Activated naive CD4-positive, alpha-beta T cell (primary cell): ENCODE measurements at places on chromosomes 3 and 15.

DNA sequence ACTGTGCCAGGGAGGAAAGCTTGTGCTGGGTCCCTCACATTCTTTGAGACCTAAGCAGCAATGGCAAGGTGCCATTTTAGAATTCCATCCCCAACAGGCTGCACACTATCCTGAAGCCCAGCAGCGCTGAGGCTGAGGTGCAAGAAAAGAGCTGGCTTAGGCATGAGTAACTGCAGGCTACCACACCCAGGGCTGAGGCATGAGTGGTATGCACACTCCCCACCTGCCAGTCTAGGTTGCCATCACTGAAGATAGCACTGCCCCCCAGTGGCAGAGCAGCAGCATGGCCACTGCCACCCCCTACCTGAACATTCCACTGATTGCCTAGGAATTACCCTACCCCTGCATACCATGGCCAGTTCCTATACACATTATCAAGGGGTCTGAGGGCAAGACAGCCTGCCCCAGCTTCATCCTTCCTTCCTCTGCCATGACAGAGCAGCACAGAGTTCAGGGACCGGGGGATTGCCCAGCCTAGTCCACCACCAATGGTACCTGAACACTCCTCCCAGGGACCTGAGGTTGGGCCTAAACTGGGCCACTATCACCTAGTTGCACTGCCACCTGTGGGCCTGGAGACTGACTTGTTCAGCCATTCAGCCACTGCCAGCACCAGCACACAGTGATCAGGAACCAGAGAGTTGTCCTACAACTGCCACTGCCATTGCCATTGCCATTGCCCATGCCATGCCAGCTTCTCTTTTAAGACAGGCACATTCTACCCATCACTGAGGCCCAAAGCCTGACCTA lies 129.8 kb downstream of the SATB1 start:
- no peak for DNase-seq

GRCh38 chr3:143847787-143848631 lies at the start of gene SLC9A9:
TSS of gene SLC9A9 (minus strand) at chr3:143848468. CDS start at chr3:143848322, 146 bp downstream.
- DNase-seq = no peak

GRCh38 chr3:43624619-43625305 lies 3.0 kb upstream of the ANO10 start:
- no peak for DNase-seq

GRCh38 chr3:39819899-39820298 lies 10.5 kb downstream of the MYRIP start:
- DNase-seq = no peak

DNA sequence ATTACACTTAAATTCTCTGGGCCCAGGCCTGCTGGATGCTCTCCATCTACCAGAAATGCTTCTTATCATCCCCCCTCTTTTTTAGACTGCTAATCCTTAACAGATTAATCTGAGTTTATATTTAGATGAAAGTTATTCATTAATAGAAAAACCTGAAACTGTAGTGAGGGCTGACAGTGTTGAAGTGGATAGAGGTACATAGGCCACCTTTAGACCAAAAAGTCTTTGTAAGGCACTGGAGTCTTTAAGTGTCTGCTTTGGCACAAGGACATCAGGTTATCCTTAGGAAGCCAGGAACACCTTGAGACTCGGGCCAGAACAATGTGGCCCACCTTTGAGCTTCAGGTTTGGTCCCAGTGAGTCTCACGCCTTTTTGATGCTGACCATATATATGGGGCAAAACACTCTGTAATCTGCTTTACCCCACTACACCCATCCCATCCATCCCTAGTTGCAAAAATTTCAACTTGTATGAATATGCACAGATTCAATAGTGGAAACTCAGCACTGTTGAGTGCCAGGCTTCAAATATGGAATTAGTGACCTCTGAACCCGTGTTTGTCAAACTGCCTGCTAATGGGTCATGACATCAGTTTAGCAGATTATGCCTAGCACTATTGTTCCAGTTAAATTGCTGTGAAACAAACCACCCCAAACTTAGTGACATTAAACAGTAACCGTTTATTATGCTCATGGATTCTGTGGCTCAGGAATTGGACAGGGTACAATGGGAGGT lies 44.0 kb downstream of the PDE8A start:
- DNase-seq = no peak

- DNase-seq = no peak
Observed at GRCh38 chr15:72339777-72340177, 19.8 kb upstream of the CELF6 start.

DNA sequence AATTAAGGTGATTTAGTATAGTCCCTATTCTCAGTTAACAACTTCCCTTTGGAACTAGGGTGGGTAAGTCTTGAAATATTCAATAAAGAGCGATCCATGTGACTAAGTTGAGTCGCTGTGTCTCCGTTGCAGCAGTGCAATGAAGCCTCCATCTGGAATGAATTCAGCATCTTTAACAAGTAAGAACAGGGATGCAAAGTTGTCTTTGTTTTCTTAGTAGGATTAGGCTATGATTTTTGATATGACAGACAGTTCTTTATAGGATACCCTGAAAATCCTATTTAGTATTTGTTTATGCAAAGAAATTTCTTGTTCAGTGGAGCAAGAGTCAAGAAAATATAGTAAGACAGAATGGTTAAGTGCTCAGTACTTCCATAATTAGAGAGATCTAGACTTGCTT lies 52.7 kb downstream of the RBMS3 start:
- DNase-seq = no peak

DNA sequence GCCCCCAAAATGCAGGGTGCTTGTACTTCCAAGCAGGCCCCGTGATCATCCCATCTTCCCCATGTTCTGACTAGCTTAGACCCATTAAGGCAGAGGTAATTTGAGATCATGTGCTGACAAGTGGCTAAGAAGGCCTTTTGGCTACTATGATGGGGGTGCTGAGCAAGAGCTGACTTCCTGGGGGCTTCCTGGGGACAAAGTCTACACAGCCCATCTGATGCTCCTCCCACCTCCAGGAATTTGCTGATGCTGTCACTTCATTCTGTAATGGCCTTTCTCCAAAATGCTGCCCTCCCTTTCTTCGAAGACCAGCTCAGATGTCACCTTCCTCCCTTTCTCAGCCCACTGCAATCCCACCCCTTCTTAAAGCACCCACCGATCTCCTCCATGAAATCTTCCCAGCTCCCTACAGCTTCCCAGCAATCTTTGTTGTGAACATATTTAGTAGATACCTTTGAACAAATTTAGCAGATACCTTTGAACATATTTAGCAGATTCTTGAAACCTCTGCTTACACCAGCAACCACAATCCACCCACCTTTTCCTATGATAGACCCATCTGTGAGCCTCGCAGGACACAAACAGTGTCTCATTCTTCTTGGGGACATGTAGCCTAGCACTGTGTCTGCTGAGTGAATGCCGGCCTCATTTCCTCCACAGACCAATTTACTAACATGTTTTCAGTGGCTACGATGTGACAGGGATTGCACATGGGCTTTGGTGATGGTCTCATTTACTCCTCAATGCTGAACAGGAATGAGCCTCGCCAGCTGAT lies 223.3 kb downstream of the EPHB1 start:
- DNase-seq = no peak

- no peak for DNase-seq
Observed at GRCh38 chr3:53009826-53010539, 35.9 kb downstream of the SFMBT1 start.

DNA sequence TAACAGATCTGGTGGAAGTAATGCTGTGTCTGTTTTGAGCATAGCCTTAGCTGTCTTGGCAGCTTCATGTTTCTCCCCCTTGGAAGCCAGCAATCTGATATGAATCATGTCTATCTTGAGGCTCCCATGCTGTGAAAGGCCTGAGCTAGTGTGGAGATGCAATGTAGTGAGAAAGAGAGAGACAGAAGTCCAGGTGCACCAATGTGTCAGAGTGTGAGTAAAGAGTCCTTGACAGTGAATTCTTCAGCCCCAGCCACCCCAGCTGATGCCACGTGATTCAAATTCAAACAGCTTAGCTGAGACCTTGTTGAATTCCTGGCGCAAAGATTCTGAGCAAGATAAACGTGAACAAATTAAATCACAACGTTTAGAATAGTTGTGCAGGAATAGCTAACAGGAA lies 704.2 kb downstream of the EDEM1 start:
- DNase-seq = no peak

- no peak for DNase-seq
Observed at GRCh38 chr15:88477904-88478303, 10.4 kb downstream of the MRPS11 start.

GRCh38 chr3:152113413-152113812 lies 155.3 kb upstream of the MBNL1 start:
- no peak for DNase-seq

GRCh38 chr3:197026481-197026866 lies 3.1 kb downstream of the MELTF start:
- DNase-seq = no peak

DNA sequence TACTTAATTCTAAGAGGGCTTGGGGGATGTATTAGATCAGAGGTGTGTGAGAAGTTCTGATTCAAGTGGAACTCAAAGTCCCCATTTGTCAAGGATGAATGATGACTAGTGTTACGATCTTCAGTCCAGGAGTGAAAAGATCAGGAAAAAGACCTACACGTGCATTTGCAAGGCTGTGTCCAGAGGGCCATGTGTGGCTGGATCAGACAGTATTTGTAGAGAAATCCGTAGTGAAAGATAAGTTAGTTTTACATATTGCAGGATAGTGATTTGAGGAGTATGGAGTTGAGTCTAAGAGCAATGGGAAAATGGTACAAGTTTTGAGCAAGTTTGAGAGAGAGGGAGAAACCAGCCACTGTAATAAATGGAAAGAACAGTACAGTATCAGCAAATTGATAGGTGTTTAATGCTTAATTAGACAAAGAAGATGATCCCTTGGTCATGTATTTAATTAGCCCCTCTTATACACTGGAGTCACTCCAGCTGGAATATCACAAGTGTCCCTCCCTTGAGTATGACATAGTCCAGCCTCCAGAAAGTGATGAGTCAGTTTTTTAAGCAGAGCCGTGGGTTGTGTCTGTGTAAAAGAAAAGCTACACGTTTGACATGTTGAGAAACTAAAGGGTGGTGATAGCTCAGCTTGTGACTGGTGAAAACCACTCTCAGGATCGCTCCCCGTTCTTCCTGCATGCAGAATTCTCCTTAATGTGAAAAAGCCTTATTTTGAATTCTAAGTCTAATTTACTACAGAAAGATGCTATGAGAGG lies 348.8 kb downstream of the ROBO1 start:
- DNase-seq = no peak

GRCh38 chr3:186997061-186997460 lies 66.7 kb downstream of the ST6GAL1 start:
- DNase-seq = no peak

GRCh38 chr3:151225040-151225975 lies 22.3 kb upstream of the GPR171 start:
- DNase-seq = no peak

DNA sequence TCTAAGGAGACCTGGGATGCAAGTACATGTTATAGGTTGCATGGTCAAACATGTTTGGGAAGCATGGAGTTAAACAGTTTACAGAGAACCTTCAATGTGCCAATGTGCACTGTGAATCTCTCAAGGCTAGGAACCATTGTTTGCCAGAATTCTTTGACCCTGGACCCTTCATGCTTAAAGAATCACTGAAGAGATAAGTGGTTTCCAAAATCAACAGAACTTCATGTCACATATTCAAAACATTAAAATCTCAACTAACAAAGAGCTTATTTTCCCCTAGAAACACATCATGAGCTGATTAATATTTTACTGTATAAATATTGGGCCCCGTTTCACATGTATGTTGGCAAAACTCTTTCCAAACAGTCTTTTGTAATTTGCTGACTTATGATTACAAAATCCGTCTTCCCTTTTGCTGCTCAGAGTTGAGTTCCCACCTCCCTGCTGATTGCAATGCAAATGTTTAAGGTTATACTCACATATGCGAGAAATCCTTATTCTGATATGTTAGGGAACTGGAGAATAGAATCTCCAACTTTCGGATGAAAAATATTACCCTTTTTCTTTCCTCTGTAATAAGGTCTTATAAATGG lies 380.2 kb downstream of the DIPK2A start:
- no peak for DNase-seq

DNA sequence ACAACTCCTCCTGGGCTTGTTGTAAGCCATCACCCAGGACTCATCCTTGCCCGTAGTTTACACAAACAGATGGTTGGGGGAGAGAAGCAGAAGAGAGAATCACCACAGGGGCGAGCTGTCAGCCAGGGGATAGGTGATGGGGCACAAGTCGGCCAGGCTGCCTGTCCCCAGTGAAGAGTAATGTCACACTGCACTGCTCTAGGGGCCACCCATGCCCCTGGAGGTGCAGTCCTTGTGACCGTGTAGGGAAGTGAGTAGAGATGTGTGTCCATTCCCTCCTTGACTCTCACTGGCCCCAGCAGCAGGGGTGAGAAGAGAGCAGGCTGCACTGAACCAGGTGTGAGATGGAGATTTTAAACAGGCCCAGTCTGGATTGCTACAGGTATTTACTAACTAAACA lies 17.1 kb upstream of the PRSS50 start:
- DNase-seq = no peak

DNA sequence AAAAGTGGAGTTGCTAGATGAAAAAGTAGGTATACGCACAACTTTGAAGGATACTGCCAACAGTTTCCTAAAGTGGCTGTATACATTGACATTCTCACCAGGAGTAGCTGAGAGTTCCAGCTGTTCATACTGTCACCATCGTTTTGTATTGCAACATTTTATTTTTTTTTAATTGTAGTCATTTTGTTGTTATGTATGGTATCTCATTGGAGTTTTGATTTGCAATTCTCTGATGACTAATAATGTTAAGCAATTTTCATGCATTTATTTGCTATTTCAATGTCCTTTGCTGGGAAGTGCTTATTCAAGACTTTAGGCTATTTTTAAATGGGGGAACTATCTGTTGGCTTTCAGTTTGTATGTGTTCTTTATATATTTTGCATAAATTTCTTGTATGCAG lies 185.1 kb upstream of the TGFBR2 start:
- no peak for DNase-seq

GRCh38 chr15:59632714-59633113 lies 21.1 kb downstream of the GCNT3 start:
- no peak for DNase-seq

GRCh38 chr3:127900536-127900935 lies 14.5 kb upstream of the KBTBD12 start:
- DNase-seq = no peak

- DNase-seq = no peak
Observed at GRCh38 chr3:173066044-173067004, 74.7 kb downstream of the SPATA16 start.

DNA sequence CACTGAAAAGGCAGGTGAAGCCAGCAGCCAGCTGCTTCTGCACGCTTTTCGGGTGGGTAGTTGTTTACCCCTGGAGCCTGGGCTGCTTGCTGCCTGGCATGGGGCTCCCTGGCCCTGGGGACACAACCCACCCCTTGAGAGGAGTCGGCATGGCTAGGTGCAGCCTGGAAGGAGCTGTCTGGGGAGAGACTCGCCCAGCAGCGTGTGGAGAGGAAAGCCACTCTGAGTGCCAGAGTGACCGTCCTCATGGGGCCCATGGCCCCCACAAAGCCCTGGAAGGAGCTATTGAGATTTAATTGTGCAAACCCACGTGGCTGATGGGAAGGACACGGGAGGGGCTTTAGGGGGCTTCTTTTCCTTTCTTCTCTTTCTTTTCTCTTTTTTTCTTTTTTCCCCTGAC lies 137.5 kb downstream of the OPA1 start:
- DNase-seq = no peak

- no peak for DNase-seq
Observed at GRCh38 chr3:141405025-141405424, 36.7 kb downstream of the ZBTB38 start.
